ENCODE measurements at places on chromosomes 6 and 20.

GRCh38 chr6:145161501-145161900, 573.8 kb downstream of the EPM2A start:
- DNase-seq, result no peak

- DNase-seq, result no peak
Observed at GRCh38 chr6:109999740-110000139, 21.6 kb downstream of the GPR6 start.

DNA sequence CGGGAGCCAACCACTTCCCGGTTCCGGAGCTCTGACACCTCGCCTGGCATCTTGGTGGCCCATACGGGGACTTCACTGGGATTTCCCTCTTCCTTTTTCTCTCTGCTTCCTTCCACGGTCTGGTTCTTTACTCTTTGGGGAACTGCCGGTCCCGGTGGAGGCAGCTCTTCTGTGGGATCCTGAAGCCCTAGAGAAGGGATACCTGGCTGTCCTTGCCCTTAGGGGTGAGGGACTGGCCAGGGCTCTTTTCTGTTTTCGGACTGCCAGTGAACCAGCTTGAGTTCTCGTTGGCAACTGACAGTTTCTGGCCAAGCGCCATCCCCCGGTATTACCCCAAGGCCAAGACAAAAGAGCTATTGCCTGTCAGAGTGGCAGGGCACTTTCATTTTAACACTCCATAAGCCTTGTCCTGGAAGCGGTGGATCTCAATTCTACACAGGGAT, 880 bp upstream of the CPXM1 start:
- DNase-seq, result no peak

- DNase-seq, result no peak
Observed at GRCh38 chr6:42532038-42532669, 31.7 kb upstream of the UBR2 start.

DNA sequence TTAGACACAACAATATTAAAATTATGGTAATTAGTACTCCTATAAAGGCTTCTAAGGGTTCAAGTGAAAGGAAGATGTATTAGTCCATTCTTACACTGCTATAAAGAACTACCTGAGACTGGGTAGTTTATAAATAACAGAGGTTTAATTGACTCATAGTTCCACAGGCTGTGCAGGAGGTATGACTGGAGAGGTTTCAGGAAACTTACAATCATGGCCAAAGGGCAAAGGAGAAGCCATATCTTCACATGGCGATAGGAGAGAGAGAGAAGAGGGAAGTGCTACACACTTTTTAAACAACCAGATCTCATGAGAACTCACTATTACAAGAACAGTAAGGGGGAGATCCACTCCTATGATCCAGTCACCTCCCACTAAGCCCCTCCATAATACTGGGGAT, 52.9 kb downstream of the TINAG start:
- DNase-seq, result no peak
